ENCODE measurements at places on chromosomes 5 and 9.

- no peak for DNase-seq
Observed at GRCh38 chr5:147616421-147616820, 106.6 kb upstream of the DPYSL3 start.

GRCh38 chr9:19689328-19690101, 99.3 kb downstream of the SLC24A2 start:
- DNase-seq = peak; percentile 42

DNA sequence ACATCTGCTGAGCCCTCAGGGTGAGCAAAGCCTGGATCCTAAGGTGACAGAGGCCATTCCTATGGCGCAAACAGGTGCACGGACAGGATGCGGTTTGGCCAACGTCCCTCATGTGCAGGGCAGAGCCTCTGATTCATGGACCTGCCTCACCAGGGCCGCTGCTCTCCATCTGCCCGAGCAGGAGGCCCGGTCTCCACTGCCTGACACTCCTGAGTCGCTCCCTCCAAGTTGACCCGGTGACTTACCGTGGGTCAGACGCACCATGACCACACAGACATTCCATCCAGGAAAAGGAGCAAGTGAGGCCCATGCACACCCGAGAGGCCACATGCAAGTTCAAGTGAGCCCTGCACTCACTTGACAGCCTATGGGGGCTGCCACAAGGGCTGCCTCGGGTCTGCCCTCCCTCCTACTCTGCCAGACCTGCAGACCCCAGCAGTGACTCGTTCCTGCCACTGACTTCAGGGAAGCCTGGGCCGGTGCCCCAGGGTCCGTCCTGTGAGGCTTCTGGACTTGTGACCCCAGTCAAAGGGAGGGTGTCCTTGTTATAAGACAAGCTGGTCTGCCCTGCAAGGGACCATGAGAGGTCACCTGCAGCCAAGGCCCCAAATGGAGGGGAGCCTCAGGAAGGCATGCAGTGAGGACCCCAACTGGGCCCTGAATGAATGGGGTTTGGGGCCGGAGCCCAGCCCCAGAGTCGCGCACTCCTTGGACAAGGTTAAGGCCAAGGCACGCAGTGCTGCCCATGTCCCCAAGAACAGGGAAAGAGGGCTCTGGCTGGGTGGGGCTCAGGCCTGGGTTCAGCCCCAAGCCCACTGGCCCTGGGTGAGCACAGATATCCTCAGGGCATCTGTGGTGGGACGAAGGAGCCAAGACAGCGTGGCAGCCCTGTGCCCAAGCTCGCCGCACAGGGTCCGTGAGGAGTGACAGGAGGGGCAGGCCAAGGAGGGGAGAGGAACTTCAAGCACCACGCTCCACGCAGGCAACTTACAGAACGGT, 10.1 kb downstream of the BRD3OS start:
- no peak for DNase-seq

DNA sequence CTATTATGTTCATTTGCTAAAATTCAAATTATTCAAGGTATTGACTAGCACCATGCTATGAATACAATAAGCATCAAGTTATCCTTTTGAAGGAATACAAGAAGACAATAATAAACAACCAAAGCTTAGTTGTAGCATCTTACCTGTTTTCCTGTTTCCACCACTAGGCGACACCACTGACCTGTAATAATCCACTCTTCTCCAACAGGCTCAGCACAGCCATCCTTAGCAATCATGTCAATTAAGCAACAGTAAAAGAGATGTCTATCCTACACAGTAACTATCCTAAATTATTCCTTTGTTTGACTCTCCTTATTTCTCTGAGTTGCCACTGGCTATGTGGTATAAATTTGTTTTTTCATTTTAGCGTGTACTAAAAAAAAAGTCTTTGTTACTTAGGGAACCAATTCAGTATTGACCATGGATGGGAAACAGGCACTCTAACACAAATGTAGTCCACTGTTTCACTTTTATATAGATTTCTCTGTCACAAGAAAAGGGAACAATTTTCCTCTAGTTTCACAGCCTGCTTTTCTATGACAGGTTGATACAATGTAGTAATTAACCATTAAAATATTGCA, 46.2 kb downstream of the PCA3 start:
- DNase-seq = peak; percentile 64

DNA sequence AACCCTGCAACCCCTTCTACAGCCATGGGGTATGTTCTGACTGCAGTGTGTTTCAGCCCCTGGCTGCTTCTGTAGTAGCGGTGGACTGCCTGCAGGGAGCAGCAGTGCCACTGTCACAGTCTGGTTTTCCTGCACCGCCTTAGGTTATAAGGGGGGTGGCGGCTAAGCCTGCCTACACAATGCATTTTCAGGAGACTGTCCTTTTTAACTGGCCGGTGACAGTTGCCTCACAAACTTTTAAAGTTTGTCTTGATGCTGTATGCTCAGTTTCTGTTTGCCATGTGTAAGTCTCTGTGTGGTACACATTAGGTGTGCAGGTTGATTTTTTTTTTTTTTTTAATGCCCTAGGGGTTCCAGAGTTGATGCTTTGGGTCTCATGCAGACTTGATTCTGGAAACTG, 53.0 kb downstream of the NUP214 start:
- peak; percentile 74 for DNase-seq

GRCh38 chr9:87643778-87644570, 81.9 kb upstream of the CTSL start:
- DNase-seq = no peak

GRCh38 chr9:104960662-104961061, 32.7 kb upstream of the ABCA1 start:
- DNase-seq = no peak

DNA sequence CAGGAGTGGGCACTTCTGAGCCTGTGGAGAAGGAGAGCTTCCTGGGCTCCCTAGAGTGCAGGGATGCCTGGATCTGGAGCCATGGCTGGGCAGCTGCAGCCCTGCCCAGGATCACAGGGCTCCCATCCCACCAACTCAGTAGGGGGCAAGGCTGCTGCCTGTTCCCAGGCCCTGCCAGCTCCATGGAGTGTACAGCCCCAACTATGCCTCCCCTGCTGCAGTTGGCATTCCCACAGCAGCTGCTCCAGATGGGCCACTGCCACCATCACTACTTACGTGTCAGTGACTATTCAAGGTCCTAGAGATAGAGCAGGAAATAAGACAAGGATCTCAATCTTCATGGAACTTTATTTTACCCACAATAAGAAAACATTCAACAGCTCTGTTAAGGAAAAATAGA, 107.1 kb upstream of the TNPO1 start:
- DNase-seq = no peak

GRCh38 chr5:125236007-125236406, 489.6 kb upstream of the ZNF608 start:
- DNase-seq = no peak

All from EL (cell line).